Activated CD4-positive, alpha-beta memory T cell treated with anti-CD3 and anti-CD28 coated beads, Interleukin-2, amount 10 ng/mL, durations not matched to agents 7 days and 5 days (primary cell): ENCODE measurements at places on chromosomes 4 and X. TPM values are rescaled to one million over a fixed set of nuclear protein-coding genes. Genes with fewer than 3 reads are reported as not detected.

DNA sequence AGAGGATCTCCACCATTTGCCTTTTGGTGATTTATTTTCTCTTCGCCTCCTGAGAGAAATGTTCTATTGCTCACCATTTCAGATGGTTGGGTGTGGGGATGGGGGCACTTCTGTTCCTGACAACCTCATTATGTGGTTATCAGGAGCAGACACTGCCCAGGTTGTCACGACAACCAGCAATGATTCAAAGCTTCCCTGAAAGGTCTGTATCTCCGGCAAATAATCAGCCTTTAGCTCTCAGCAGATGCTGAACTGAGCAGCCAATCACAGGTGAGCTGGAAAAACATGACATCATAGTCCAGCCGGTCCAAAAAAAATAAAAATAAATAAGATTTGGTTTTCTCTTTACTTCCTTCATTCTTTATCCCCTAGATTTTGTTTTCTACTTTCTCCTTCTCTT, 5.5 kb upstream of the PAK3 start:
- no peak overlapping the region for H3K4me3 ChIP-seq
- no peaks in the 10 kb centered on the region for H3K36me3 ChIP-seq
- H3K27ac ChIP-seq: no peak overlapping the region

GRCh38 chr4:38184404-38184803, 224.2 kb downstream of the PTTG2 start:
- H3K36me3 ChIP-seq: no peaks in the 10 kb centered on the region
- H3K4me1 ChIP-seq: peaks cover 5% of the 10 kb centered on the region
- no peak overlapping the region for H3K27ac ChIP-seq
- peaks cover 35% of the 10 kb centered on the region for H3K27me3 ChIP-seq

DNA sequence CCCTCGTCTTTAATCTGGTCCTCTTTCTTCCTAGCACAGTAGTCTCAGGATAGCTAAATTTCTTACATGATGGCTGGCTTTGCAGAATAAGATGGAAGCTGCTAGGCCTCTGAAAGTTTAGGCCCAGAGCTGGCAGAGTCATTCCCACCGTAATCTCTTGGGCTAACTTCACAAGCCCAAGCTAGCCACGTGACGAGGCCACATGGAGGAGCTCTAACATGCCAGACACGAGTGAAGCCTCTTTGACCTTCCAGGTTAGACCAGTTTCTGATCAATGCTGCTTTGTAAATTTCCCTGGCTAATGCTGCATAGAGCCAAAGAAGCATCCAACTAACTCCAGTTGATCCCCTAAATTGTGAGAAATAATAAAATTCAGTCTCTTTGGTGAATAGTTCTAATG, 9.5 kb upstream of the CENPE start:
- peaks cover 5% of the 10 kb centered on the region for H3K4me1 ChIP-seq
- no peak overlapping the region for H3K27ac ChIP-seq
- H3K36me3 ChIP-seq: no peaks in the 10 kb centered on the region
- H3K4me3 ChIP-seq: no peak overlapping the region
- no peak for DNase-seq

- no peaks in the 10 kb centered on the region for H3K36me3 ChIP-seq
- H3K27ac ChIP-seq: no peak overlapping the region
- DNase-seq: no peak
- no peaks in the 10 kb centered on the region for H3K4me1 ChIP-seq
Observed at GRCh38 chr4:66539745-66540144, 869.5 kb upstream of the EPHA5 start.

- no peak overlapping the region for H3K4me3 ChIP-seq
- no peak for DNase-seq
Observed at GRCh38 chrX:131305926-131306325, 16.8 kb upstream of the IGSF1 start.

DNA sequence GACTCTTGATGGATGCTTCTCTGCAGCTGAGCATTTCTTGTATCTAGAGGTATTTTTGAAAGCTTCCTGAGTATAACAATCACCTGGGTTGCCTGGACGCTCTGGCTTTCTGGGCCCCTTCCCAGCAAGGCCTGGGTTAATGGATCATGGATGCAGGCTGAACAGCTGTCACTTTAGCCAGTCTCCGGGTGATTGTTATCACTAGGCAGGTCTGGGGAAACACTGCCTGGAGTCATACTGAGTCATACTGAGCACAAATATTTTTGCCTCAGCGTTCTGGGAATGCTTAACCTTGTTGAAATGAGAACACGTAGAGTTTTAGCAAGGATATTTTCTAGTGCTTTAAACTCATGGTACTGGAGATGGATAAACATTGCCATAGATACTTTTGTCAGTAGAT, 102.6 kb downstream of the PHEX start:
- no peak for DNase-seq
- no peaks in the 10 kb centered on the region for H3K27me3 ChIP-seq
- no peak overlapping the region for H3K27ac ChIP-seq

DNA sequence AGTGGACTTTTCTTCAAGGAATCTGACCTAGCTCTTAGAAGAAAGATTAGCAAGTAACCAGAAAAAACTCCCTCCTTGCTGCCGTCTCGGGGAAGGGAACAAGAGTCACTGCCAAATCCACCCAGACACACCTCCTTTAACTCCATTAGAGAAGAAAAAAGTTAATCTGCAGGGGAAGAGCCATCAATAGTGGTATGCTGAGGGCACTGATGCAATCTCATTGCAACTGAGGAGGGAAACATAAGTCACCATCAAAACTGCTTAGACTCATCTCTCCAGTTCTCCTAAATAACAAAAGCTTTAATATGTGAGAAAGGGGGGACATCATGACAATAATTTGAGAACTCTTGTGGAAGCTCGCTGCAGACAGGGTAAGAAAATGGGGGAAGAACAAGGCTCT, 49.3 kb upstream of the MAGED4B start:
- no peak overlapping the region for H3K27ac ChIP-seq
- H3K4me1 ChIP-seq: no peaks in the 10 kb centered on the region
- no peak for DNase-seq
- H3K4me3 ChIP-seq: no peak overlapping the region
- H3K27me3 ChIP-seq: no peaks in the 10 kb centered on the region

DNA sequence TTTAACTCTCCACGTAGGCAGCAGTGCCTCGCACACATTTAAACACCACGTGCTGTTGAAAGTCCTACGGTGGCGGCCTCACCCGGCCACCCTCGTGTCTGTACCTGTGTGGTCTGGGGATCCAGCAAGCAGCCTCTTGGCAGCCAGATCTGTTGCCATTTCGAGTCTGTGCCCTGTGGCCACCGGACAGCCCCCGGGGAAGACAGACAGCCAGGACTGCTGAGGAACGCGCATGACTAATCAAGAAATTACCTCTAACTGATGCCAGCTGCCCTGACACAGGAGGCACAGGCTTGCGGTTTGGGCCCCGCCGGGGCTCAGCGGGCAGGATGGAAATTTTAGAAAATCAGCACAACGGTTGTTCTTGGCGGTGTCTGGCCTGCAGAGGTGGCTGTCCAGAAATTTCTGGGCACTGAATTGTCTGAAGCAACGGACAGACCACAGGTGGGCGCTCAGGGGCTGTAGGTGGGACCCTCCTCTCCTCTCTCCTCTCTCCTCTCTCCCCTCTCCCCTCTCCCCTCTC, 15.6 kb upstream of the ASMTL start:
- H3K4me1 ChIP-seq: peaks cover 89% of the 10 kb centered on the region
- H3K36me3 ChIP-seq: peaks cover 89% of the 10 kb centered on the region
- no peaks in the 10 kb centered on the region for H3K27me3 ChIP-seq
- peak overlapping the region; percentile 92 for H3K27ac ChIP-seq
- H3K4me3 ChIP-seq: peak overlapping the region; percentile 85

The TNIP3 gene
- total RNA-seq: 1.2 TPM

- no peak for DNase-seq
- no peaks in the 10 kb centered on the region for H3K36me3 ChIP-seq
- peaks cover 12% of the 10 kb centered on the region for H3K27me3 ChIP-seq
- no peak overlapping the region for H3K4me3 ChIP-seq
Observed at GRCh38 chrX:20477836-20478524, 211.3 kb upstream of the RPS6KA3 start.

The KLHL13 gene
- not detected for total RNA-seq

GRCh38 chr4:156496797-156497196, 474.8 kb downstream of the PDGFC start:
- no peaks in the 10 kb centered on the region for H3K4me1 ChIP-seq
- no peaks in the 10 kb centered on the region for H3K36me3 ChIP-seq
- no peak overlapping the region for H3K4me3 ChIP-seq
- no peak for DNase-seq
- H3K27me3 ChIP-seq: no peaks in the 10 kb centered on the region

The NR3C2 gene
- total RNA-seq: 4.1 TPM

DNA sequence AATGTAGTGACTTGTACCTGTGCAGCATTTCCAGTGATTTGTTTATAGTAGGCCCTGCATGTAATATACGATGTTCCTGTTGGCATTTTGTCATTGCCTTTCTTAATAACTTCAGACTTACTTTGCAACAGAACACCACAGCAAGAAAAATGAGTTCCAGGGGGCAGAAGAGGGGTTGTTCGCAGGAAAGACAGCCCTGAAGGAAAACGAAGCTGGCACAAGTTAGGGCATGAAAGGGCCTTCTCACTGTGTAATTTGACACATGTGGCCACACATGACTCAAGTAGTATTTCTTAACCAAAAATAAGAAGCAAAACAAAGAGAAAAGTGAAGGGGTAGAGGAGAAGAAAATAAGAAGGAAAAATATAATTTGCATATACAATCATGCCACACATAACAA, 265.8 kb upstream of the SMIM31 start:
- no peaks in the 10 kb centered on the region for H3K4me1 ChIP-seq
- H3K27me3 ChIP-seq: no peaks in the 10 kb centered on the region
- no peak overlapping the region for H3K4me3 ChIP-seq
- no peak overlapping the region for H3K27ac ChIP-seq

DNA sequence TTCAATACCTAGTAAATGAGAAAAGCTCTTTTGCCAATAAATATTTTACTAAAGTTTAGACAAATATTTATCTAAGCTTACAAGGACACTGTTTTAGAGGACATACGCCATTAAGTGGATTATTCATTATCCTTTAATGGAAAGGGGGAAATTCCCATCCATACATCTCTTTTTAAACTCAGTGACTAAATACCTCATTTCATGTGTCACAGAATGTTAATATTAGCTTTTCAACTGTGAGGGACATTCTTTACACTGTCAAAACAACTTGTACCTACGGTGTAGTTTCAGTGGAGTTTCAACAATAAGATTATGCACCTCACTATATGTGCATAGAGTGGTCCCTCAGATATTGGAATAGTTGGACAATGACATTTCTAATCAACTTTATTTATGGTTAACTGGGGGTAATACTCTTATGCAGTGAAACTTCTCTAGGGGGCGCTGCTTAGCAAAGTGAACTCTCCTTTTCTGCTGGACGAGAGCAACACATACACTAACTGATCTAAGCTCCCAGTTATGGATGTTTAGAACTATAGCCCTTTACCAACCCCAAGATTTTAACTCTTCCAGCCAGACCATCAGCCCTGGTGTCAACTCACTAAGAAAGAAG, 9.7 kb downstream of the HS6ST2 start:
- no peaks in the 10 kb centered on the region for H3K4me1 ChIP-seq
- H3K27ac ChIP-seq: no peak overlapping the region
- DNase-seq: no peak
- H3K4me3 ChIP-seq: no peak overlapping the region
- H3K36me3 ChIP-seq: no peaks in the 10 kb centered on the region
- H3K27me3 ChIP-seq: peaks cover 21% of the 10 kb centered on the region

The PGRMC1 gene
- total RNA-seq: 30.9 TPM
